ENCODE measurements at places on chromosomes 7 and 10.

GRCh38 chr10:22727663-22728062 lies 13.3 kb upstream of the PIP4K2A start:
- DNase-seq: no peak

- DNase-seq: no peak
These were observed 8.5 kb downstream of the HNRNPA2B1 start for GRCh38 chr7:26191974-26192479.

GRCh38 chr10:88138319-88138848 lies 275.0 kb downstream of the PTEN start:
- DNase-seq: no peak

- DNase-seq: no peak
These were observed 66.5 kb downstream of the SHH start for GRCh38 chr7:155745737-155746136.

DNA sequence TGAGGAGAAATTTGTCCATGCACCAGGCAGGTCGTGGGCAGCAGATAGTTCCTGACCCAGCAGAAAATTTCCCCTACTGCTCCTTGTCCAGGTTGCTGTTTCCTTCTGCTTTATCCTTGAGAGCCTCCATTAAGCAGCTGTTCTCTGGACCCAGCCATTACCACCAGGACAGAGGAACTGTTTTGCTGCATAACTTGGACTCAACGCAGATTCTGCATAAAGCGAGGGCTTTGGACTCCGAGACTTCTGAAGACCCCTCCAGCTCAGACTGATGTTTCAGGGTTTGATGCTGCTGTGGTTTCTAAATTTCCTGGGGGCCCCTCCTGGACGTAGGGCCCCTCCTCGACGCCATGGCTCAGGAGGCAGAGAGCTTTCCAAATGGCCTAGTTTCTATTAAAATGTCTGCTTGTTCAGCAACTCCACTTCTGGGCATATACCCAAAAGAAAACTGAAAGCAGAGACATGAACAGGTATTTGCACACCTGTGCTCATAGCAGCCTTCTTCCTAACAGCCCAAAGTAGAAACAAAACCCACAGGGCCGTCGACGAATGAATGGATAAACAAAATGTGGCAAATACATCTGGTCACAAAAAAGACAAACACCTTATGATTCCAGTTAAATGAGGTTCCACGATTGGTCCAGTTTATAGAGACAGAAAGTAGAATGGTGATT lies 28.3 kb upstream of the LMTK2 start:
- no peak for DNase-seq

DNA sequence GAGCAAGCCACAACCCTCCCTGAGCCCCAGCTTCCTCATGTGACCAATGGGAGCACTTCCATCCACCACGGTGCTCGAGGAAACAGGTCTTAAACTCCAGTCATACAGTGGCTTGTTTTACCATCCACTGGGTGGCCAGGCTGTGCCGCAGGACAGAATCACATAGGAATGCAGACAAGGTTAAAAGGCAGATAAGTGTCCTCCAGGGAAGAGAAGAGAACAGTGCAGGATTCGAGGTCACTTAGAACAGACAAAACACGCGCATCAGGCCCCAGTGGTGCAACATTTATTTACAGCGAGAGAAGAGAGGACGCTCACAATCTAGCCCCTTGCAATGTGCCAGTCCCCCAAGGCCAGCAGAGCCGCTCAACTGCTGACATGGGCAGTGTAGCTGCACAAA lies 92.8 kb downstream of the TMEM130 start:
- DNase-seq: no peak

- no peak for DNase-seq
These were observed 188.0 kb downstream of the KCND2 start for GRCh38 chr7:120460949-120461348.

- DNase-seq: no peak
These were observed 18.3 kb downstream of the ADAMTS14 start for GRCh38 chr10:70690589-70690988.

DNA sequence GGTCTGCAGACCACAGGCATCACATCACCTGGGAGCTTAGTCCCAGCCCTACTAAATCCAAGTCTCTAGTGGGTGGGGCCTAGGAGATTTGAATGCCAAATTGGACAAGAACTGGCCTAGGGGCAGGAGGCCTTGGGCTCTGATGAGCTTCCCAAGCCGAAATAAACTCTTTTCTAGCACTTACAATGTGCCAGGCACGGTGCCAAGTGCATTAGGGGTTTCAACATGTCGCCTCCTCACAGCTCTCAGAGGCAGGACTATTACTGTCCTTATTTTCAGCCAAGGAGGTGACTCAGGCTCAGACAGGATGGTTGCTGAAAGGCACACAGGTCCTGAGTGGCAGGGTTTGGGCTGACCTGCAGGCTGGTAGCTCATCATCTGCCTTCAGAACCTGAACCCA lies 9.2 kb upstream of the CPA1 start:
- DNase-seq: no peak

DNA sequence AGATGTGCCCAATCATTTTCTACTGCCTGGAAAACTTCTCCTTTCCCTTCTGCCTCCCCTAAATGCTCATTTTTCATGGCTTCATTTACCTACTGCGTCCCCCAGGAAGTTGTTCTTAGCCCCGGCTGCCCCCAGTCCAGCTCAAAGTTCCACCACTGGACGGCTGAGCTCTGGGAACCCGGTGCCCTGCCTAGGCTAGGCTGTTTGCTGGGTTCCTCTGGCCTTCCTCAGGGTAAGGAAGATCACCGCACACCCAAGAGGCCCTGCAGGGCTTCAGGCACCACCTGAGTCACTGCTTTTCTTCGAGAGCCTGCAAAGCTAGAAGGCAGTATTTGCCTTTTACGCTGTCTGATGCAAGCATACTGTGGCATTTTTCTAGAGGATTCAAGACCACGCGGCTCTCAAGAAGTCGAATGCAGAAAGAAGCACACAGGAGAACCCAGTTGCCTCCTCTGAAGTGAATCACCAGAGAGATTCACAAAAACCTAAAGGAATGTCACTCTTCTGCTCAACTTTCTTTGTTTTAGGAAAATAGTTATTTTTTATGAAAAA lies 46.7 kb upstream of the ZMIZ1 start:
- no peak for DNase-seq

DNA sequence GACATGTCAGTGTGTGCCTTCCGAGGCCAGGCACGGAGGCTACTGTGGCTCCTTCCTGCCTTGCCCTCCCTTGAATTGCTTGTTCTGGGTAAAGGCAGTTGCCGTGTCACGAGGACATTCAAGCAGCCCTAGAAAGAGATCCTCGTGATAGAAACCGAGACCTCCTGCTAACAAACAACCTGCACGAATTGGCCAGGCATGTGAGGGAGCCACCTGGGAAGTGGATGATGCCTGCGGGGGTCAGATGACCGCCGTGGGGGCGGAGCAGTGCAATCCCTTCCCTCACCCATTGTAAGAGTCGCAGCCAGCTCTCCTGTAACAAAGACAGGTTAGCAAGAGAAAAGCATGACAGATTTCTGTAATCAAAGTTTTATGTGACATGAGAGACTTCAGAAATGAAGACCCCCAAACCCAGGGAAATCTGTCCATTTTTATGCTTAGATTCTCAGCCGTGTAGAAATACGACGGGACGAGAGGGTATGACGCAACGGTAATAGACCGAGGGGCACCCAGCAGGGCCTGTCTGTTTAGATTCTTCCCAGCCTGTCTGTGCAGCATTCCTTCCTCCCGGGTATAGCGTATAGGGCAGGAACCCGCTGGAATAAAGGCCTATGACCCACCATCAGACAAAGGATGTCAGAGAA lies 241.7 kb downstream of the GATA3 start:
- DNase-seq: no peak

GRCh38 chr7:83366629-83367028 lies 203.9 kb upstream of the PCLO start:
- no peak for DNase-seq

- DNase-seq: no peak
These were observed 310.9 kb downstream of the CTNNA3 start for GRCh38 chr10:67385089-67385488.

GRCh38 chr10:13961853-13962252 lies 368.9 kb downstream of the FRMD4A start:
- DNase-seq: no peak

DNA sequence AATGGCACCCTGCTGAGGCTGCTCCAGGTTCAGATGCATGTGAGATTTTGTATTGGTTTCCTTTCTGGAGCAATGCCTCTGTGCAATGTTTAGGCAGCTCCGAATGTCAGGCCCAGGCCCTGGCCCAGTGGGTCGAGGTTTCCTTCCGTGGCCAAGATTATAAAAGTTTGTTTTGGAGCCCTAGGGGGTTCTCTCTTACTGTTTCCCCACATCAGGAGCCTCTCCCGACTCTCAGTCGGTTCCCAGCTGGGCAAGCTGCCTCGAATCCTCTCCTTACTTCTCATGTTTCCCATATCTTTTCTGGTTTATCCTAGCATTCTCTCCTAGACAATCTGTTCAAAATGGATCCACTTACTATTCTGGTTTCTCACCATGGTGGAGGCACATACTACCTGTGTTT lies 11.0 kb downstream of the TMEM140 start:
- no peak for DNase-seq

- DNase-seq: no peak
These were observed 63.5 kb downstream of the LGI1 start for GRCh38 chr10:93821051-93821772.

GRCh38 chr10:34736976-34737771 lies 77.9 kb downstream of the PARD3 start:
- no peak for DNase-seq

DNA sequence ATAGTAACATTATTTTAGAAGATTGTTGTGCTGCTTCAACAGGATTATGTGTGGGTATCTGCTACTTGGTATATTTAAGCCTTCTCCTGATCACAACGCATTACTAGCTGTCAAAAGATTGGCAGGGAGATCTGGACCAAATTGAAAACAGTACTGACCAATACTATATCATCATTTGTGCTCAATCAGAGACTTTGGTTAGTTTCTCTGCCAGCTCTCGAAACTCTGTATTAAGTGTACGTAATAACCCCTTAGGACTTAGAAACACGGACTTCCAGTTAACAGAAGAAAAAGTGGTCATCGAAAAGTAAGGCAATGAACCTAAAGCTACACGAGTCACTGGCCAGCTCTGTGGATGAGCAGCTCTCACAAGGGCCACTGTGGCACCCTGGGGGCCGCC lies 146.0 kb downstream of the EVX1 start:
- no peak for DNase-seq

GRCh38 chr10:31961277-31962074 lies 32.8 kb upstream of the ARHGAP12 start:
- no peak for DNase-seq

DNA sequence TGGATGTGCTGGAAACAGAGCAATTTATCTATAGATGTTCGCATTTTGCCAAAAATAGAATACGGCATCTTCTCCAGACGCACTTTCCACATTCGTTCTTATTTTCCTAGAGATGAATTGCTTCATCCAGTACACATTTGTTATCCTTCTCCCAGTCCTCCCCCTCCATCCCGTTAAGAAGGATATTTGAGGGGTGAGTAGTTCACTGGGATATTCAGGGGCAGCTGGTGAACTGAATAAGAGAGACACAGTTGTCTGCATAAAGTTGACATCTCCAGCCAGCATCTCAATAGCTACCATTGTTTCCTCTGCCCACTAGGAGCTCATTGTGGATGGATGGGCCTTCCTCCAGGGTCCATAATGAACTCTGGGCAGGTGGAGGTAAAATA lies 456.8 kb upstream of the NRP1 start:
- DNase-seq: no peak

DNA sequence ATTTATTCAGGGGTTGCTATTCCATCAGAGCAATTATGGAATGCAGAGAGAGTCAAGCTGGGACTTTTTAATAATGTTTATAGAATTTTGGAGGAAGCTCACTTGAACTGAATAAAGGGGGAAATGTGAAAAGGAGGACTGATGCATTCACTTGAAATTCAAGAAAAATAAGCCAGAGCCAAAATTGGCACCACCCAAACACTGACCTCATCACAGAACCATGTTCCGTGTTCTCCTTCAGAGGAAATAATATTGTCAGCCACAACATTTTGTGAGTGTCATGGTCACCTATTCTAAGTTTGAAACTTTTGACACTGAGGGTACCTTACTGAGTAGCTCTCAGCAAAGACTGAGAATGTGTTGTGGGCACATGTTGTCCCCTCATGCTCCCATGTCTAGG lies 207.0 kb downstream of the ANK3 start:
- DNase-seq: no peak

DNA sequence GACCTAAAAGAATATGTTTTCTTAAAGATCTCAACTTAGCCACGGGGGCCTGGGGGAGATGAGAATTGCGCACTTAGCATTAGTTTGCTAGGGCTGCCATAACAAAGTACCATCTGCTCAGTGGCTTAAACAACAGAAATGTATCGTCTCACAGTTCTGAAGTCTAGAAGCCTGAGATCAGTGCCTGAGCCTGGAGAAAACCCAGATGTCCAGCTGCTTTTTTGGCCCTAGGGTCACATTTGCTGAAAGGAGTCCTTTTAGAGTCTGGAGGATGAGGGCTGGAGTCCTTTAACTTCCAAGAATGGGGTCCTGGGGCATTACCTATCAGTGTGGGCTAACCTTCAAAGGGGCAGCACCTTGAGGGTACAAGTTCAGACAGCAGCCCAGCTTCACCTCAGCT lies 48.2 kb downstream of the SMURF1 start:
- no peak for DNase-seq

DNA sequence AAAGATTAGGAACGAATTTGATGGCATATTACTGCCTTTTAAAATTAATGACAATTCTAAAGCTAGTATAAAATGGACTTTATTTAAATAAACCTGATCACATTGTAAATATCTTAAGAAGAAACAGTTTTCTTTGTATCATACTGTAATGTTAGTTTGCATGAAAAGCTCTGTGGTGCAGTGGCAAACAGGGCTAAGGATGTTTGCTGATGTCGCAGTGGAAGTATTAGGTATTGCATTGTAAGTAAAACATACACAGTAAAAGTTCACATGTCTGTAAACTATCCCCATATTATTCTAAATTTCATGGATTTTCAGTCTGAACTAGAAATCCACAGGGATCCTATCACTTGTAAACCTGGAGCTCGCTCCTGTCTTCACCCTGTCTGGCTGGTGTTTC lies 252.6 kb upstream of the ZNF32 start:
- no peak for DNase-seq

DNA sequence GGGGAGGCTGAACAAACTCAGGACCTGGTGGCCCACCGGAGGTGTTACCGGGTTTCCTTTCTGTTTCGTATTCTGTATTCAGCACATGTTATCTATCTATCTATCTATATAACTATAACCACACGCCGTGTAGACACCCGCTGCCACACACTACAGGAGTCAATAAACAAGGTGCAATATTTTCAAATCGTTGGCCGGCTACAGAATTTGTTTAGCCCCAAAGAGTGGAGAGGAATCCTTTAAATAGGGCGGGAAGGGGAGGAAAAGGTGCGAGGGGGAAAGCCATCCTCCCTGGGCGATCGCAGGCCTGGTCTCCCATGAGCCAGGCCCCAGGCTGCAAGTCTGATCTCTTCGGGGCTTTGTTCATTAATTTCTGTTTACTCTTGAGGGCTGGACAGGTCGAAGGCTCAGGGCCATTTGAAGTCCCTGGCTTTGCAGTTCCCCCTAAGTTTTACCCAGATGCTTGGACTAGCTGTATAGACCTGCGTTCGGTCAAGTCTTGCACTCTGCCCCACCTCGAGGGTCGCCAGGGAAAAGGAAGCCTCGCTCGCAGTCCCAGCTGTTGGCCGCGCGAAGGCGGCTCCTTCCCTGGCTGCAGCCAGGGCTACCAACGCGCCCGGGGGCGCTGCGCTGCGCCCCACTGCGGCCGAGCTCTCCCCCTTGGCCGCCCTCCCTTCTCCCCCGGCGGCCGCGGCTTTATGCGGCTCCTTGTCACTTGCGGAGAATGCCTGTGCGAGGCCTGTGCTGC lies 3.8 kb downstream of the NKX2-3 start:
- DNase-seq: no peak
